ENCODE measurements at places on chromosomes 6 and 20.

DNA sequence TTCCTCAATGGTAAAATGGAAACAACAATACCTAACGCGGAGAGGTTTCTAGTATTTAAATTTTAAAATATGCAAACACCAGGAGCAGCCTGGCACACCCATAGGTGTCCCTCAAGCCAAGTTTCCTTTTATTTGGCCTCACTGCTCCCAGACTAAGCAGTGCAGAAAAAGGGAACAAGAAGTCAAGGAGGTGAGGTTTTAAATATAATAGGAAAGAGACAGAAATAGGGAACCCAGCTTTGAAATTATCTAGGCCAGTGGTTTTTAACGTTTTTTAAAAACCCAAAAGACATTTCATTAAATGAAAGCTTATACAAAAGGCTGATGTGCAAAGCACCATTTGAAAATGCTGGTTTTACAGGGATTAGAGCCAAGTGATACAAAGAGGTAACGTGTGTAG is 109.6 kb downstream of the SLC22A3 start:
- no peak for DNase-seq

DNA sequence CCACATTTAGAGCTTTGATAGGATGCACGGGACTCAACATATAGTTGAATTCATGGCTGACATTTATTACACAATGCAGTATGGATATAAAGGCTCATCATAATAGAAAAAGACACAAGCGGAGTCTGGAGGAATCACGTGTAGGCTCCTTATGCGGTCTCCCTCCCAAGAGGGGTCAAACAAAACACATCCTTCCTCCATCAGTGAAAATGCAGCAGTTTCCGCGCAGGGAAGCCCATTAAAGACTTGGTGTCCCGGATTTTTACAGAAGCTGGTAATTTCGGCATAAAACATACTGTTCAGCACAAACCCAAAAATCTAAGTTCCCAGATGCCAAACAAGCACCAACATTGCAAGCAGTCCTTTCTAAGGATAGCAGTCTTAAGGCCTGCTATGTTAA is 1.1 kb downstream of the USP45 start:
- DNase-seq = no peak

- DNase-seq = no peak
Observed at GRCh38 chr6:17771609-17772008, 64.9 kb upstream of the NUP153 start.

- no peak for DNase-seq
Observed at GRCh38 chr20:14726591-14726990, 389.2 kb upstream of the FLRT3 start.

DNA sequence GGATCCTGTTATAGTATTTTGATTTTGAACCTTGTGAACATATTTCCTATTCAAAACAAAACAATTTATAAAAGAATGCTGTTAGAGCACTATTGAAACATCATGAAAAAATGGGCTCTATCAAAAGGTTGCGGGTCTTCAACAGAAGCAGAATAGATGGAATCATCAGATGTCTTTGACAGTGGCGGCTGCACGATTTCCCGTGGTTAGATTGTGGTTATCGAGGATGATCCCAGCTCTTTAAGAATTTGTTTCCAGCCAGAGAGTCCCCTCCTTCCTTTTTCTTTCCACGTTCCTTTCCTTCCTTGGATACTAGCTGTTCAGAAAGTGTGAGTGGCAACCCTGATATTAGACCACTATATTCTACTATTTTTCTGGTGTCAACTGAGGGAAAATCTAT is 163.4 kb downstream of the FARS2 start:
- no peak for DNase-seq
